ENCODE measurements at places on chromosomes 7 and 10.

DNA sequence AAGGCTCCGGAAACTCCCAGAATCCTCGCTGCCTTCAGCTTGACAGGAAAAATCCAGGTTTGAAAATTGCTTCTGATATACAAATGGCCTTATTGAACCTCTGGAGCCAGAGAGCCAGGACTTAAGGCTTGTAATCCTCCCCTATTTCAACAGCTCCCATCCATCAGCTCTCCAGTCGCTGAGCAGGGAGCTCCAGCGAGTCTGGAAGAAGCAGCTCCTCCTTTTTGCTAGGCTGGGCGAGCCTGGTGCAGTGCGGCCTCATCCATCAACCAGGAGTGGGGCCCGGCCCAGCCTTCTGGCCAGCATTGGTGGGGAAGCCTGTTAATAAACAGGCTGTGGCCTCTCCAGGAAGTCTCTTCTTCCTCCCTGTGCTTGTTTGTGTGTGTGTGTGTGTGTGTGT lies 424.4 kb downstream of the TCERG1L start:
- no peak overlapping the region for H3K4me3 ChIP-seq
- no peak for DNase-seq
- no peaks in the 10 kb centered on the region for H3K4me1 ChIP-seq
- H3K27me3 ChIP-seq, result no peaks in the 10 kb centered on the region
- H3K36me3 ChIP-seq, result no peaks in the 10 kb centered on the region

GRCh38 chr10:77196614-77197013 lies 441.0 kb downstream of the KCNMA1 start:
- no peaks in the 10 kb centered on the region for H3K27me3 ChIP-seq
- H3K27ac ChIP-seq, result no peak overlapping the region
- H3K4me3 ChIP-seq, result no peak overlapping the region
- no peaks in the 10 kb centered on the region for H3K36me3 ChIP-seq
- DNase-seq, result no peak

DNA sequence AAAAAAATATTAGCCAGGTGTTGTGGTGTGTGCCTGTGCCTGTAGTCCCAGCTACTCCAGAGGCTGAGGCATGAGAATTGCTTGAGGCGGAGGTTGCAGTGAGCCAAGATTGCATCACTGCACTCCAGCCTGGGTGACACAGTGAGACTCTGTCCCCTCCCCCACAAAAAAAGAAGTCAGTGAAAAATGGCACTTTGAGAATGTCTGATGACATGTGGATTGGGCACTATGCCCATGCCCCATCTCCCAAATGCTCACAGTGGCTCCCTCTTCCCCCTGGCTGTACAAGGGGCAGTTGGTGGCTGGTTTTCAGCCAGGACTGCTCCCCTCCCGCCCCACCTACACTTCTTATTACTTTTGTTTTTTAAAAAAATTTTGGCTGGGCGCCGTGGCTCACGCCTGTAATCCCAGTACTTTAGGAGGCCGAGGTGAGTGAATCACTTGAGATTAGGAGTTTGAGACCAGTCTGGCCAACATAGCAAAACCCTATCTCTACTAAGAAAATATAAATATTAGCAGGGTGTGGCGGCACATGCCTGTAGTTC lies 26.1 kb downstream of the IL15RA start:
- no peaks in the 10 kb centered on the region for H3K36me3 ChIP-seq
- DNase-seq, result no peak

DNA sequence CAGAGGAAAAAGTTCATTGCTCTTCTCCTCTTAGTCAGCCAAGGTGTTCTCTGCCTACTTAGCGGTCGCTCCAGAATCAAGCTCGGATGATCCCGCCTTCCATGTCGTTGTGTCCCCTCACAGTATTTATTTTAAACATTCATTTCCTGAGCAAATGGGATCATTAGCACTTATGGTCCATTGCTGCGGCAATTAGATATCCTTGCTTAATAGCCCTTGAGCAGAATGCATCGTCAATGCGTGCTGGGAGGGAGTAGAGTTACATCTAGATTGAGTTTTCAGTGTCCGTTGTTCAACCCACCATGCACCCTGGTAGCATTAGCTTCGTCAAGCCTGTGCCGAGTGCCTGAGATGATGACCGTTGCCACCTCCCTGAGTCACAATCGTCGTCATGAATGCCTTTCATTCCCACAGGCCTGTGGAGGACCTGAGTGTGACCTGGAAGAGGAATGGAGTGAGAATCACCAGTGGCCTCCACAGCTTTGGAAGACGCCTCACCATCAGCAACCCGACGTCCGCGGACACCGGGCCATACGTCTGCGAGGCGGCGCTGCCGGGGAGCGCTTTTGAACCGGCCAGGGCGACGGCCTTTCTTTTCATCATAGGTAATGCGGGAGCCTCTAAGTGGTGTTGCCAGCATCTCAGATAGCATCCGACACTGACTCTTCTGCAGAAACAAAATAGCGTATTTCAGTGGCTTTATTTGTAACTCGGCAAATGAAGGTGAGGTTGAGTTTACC lies 650.4 kb downstream of the SDK1 start:
- H3K27ac ChIP-seq, result no peak overlapping the region
- H3K36me3 ChIP-seq, result no peaks in the 10 kb centered on the region
- H3K4me3 ChIP-seq, result no peak overlapping the region
- H3K27me3 ChIP-seq, result no peaks in the 10 kb centered on the region
- H3K4me1 ChIP-seq, result no peaks in the 10 kb centered on the region

GRCh38 chr10:112775892-112776674 lies 174.0 kb upstream of the TCF7L2 start:
- H3K27me3 ChIP-seq, result no peaks in the 10 kb centered on the region
- DNase-seq, result no peak
- H3K27ac ChIP-seq, result no peak overlapping the region
- no peaks in the 10 kb centered on the region for H3K36me3 ChIP-seq
- no peak overlapping the region for H3K4me3 ChIP-seq

DNA sequence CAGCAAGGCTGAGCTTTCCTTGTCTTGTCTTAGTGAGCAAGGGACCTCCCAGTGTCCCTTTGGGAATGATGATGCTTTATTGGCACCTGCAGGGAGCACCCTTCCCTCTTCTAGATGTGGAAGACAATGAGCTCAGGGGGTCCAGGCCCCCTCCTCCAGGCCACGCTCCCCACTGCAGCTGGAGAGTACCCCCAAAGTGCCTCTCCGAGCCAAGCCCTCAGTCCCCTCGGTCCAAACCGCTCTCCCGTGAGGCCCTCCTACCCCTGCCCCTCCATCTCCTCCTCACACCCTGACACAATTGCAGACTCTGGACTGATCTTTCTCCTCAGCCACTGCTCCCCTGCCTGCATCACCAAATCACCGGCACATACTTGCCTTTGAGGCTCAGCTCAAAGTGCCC lies 16.7 kb downstream of the RBP3 start:
- no peak for DNase-seq
- no peaks in the 10 kb centered on the region for H3K36me3 ChIP-seq
- no peak overlapping the region for H3K4me3 ChIP-seq
- H3K4me1 ChIP-seq, result no peaks in the 10 kb centered on the region
- no peak overlapping the region for H3K27ac ChIP-seq

GRCh38 chr10:86439544-86439943 lies 72.9 kb upstream of the GRID1 start:
- no peak for DNase-seq
- peaks cover 10% of the 10 kb centered on the region for H3K36me3 ChIP-seq
- H3K27me3 ChIP-seq, result no peaks in the 10 kb centered on the region
- no peak overlapping the region for H3K27ac ChIP-seq

DNA sequence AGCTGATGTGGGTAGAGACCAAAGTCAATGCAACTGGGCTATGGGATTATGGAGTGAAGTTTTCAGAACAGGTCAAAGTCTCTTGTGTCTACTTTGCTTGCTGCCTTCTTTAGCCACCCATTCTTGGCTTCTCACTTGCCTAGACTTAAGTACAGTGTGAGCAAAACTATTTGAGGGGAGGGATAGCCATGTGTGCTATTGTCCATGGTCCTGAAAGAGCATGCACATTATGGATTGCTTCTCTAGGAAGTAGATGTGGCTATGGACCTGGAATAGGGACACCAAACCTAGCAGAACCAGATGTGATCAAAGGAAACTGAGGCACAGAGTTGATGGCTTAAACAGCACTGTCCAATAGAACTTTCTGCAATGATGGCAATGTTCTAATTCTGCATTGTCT lies 81.9 kb upstream of the ZNF800 start:
- H3K36me3 ChIP-seq, result no peaks in the 10 kb centered on the region
- peak; percentile 31 for DNase-seq
- H3K4me3 ChIP-seq, result no peak overlapping the region
- H3K27ac ChIP-seq, result no peak overlapping the region

DNA sequence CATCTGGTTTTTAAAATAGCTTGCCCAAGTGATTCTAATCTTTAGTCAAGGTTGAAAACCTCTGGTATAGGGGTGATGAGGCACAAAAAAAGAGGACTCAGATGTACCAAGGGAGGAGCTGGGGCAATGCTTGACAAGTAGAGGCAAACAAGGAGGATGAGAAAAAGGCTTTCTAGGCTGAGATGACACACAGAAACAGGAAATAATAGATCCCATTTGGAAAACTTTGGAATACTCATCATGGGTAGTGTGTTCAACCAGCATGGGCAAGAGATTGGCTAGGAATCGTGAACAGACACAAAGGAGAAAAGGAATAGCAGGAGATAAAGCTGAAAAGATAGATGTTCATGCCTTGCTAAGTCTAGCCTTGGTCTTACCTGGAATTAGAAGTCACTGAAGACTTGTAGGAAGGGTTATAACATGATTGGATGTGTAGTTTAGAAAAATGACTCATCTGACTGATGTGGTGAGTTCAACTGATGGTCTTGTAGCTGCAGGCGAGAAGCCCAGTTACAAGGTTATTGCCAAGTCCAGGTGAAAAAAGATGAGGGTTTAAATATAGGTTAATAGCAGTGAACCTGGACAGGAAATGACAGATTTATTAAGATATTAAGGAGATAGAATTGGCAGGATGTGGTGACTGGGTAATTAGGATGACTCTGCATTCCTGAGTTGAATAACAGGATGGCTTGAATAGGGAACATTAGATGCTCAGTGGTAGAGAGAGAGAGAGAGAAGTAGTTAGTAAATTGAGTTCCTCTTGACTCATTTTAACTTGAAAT lies 214.0 kb upstream of the LRGUK start:
- no peak overlapping the region for H3K27ac ChIP-seq
- no peaks in the 10 kb centered on the region for H3K36me3 ChIP-seq
- no peak overlapping the region for H3K4me3 ChIP-seq
- H3K27me3 ChIP-seq, result no peaks in the 10 kb centered on the region
- no peaks in the 10 kb centered on the region for H3K4me1 ChIP-seq

DNA sequence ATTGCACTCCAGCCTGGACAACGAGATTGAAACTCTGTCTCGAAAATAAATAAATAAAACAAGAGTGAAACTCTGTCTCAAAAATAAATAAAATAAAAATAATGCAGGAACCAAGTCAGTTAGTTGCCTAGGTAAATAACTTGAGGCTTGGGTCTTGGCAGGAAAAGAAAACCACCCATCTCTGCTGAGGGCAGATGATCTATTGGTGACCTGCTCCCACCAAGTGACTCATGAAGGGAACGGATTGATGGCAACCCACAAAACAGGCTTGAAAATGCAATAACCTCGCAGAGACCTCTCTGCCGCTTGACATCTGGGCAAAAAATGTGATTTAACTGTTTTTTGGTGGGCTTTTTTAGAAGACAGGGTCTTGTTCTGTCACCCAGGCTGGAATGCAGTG lies 86.6 kb downstream of the CALN1 start:
- no peak for DNase-seq
- no peaks in the 10 kb centered on the region for H3K4me1 ChIP-seq
- H3K27me3 ChIP-seq, result no peaks in the 10 kb centered on the region
- H3K36me3 ChIP-seq, result no peaks in the 10 kb centered on the region

- peak overlapping the region; percentile 91 for H3K27ac ChIP-seq
- peaks cover 3% of the 10 kb centered on the region for H3K36me3 ChIP-seq
- peak overlapping the region; percentile 93 for H3K4me3 ChIP-seq
- peaks cover 8% of the 10 kb centered on the region for H3K4me1 ChIP-seq
Measured at GRCh38 chr7:22854158-22855048, 31.8 kb upstream of the TOMM7 start.

DNA sequence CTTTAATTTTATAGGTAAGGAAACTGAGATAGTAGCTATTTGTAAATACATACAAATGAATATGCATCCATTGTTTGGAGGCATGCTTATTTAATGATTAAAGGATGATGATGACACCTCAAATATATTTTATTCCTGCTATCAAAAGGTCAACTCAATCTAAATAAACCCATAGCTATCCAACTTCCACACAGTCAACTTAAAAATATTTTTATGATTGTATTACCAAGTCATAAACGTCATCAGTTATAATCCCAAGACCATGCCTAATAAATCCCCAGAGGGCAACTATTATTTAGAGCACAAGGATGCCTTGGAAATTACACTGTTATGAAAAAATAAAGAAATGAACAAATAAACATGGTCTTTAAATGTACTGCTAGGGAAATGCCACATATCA lies 102.1 kb downstream of the MPP7 start:
- H3K27me3 ChIP-seq, result no peaks in the 10 kb centered on the region
- DNase-seq, result no peak
- H3K4me3 ChIP-seq, result no peak overlapping the region

DNA sequence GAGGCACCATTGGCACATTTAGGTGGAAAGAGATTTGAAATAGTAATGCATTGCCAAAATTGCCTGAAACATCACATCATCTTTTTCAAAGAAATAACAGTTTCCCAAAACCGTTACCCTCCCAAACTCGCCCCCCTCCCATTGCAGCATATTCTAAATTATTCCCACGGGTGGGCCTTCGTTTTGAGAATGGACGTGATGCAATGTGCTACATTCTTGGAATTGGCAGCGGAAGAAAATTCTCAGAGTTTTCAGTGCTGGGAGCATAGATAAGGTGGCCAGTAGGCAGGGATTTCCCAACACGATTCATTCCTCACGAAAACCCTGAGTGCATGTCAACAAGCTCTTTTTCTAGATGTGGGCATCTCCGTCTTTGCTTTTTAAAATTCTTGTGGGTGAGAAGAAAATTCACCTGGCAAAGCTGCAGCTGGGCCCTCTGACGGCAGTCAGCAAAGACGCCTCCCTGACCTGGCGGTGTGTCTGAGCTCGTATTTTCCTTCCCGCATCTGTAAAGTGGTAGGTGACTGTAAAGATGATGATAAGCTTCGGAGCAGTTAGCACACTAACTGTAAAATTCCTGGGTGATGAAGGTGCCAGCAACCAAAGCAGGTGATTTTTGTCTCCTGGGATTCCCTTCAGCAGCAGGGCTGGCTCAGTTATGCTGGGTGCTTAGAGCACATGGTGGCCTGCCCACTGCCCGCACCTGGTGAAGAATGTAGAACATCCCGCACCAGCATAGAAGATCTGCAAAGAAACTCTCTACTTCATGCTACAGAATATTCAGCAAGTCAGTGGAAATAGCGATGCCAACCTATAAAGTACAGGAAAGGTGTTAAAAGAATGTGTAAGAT lies 141.9 kb upstream of the KLF6 start:
- no peaks in the 10 kb centered on the region for H3K36me3 ChIP-seq
- H3K27ac ChIP-seq, result no peak overlapping the region
- H3K4me3 ChIP-seq, result no peak overlapping the region
- DNase-seq, result peak; percentile 68
- no peaks in the 10 kb centered on the region for H3K27me3 ChIP-seq
- no peaks in the 10 kb centered on the region for H3K4me1 ChIP-seq

DNA sequence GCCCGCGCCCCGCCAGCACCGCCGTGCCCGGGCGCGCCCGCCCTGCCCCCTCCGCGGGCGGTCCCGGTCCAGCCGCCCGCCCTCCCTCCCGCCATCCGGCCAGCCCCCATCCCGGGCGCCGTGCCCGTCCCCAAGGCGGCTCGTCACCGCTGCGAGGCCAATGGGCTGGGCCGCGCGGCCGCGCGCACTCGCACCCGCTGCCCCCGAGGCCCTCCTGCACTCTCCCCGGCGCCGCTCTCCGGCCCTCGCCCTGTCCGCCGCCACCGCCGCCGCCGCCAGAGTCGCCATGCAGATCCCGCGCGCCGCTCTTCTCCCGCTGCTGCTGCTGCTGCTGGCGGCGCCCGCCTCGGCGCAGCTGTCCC lies at the start of gene HTRA1:
Gene HTRA1, plus strand, starts transcription at position 187 of the 362 bp plus-strand sequence. Its CDS starts 100 bp downstream, at position 287.
- H3K4me1 ChIP-seq, result no peaks in the 10 kb centered on the region
- peak; percentile 51 for DNase-seq
- no peak within 1 kb of the TSS for H3K4me3 ChIP-seq
- H3K27me3 ChIP-seq, result peaks cover 34% of the 10 kb centered on the region
- H3K27ac ChIP-seq, result no peak within 1 kb of the TSS
